ENCODE measurements at places on chromosomes 5 and 9.

DNA sequence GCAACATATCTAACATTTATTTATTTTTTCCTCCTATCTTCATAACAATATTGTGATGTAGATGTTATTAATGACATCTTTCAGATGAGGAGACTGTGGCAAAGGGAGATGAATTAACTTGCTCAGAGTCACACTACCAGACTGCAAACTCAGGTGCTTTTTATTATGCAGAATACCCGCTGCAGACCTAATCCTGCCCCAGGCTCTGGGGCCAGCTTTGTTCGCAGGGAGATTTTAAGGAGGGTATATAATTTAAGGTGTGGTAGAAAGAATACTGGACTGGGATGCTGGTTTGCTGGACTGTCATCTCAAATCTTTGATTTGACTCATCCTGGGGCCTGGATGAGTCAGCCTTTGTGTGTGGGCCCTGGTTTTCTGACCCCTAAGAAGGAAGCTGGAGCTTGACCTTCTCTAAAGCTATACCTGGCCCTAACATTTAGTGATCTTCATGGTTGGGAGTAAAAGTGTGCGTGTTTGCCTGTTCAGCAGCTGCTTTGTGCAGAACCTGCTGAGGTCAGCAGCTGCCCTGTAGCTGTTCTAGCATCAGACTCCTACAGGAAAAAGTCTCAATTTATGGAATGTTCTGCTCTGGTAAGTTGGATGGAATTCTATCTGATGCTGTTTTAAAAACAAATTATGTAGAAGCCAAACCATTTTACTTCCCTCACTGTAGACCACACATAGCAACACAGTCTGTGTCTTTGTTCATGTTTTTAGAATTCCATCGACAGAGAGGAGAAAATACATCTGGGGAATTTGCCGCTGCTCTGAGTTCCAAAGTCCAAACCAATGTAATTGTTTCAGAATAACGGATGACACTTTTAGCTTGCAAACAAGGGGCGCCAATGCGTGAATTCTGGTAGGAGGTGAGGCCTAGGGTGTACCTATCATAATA, 4.5 kb downstream of the SLC36A1 start:
- DNase-seq, result no peak

GRCh38 chr9:98214811-98215210, 22.4 kb upstream of the CORO2A start:
- no peak for DNase-seq

DNA sequence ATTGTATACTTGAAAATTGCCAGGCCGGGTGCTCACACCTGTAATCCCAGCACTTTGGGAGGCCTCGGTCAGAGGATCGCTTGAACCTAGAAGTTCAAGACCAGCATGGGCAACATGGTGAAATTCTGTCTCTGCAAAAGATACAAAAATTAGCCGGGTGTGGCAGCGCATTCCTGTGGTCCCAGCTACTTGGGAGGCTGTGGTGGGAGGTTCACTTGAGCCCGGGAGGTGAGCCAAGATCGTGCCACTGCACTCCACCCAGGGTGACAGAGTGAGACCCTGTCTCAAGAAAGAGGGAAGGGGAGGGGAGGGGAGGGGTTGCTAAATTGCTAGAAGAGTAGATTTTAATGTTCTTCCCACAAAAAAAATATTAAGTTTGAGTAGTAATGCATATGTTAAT, 53.2 kb downstream of the FNBP1 start:
- DNase-seq, result no peak

- no peak for DNase-seq
These were observed 34.4 kb upstream of the PALM2AKAP2 start for GRCh38 chr9:109745335-109746283.

DNA sequence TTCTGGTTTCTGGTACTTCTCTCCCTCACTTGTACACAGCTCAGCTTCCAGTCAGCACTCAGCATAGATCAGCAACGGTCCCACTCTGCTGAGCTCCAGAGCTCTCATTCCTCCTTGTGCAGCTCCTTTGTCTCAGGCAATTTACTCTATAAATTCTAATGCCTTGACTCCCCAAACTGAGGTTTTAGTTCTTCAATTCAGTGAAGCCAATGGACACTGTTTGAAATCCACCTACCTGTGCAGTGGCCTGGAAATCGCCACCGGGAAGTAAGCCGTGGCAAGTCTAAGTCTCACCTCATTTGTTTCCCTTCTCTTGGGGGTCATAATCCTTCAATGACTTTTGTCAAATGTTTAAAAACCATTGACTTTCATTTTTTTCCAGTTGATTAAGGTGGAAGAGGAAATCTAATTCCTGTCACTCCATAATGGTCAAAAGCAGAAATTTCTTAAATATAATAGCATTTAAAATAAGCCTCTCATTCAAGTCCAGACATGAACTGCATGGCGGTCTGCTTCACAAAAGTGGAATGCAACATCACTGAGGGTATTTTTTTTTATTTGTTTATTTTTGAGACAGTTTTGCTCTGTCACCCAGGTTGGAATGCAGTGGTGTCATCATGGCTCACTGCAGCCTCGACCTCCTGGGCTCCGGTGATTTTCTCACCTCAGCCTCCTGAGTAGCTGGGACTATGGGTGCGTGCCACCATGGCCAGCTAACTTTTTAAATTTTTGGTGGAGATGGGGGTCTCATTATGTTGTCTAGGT, 79.6 kb downstream of the C7 start:
- DNase-seq, result no peak

- no peak for DNase-seq
These were observed 22.5 kb downstream of the MGAT1 start for GRCh38 chr5:180779985-180780610.

GRCh38 chr9:8637626-8638025, 838.0 kb upstream of the DMAC1 start:
- DNase-seq, result no peak

GRCh38 chr5:168479166-168479565, 7.1 kb upstream of the RARS1 start:
- DNase-seq, result no peak

DNA sequence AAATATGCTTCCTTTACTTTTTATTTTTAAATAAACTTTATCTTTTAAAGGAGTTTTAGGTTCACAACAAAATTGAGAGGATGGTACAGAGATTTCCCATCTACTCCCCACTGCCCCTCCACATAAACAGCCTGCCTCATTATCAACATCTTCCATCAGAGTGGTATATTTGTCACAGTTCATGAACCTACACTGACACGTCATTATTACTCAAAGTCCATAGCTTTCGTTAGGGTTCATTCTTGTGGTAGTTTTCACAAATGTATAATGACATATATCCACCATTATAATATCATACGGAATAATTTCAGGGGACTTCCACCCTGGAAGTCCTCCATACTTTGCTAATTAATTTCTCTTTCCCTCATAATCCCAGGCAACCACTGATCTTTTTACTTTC, 204.9 kb downstream of the SMARCA2 start:
- no peak for DNase-seq

GRCh38 chr5:59517926-59518585, 375.5 kb downstream of the PDE4D start:
- DNase-seq, result no peak

- DNase-seq, result no peak
These were observed 9.2 kb upstream of the RARS1 start for GRCh38 chr5:168477060-168477459.
